ENCODE measurements at places on chromosomes 13 and 19.

- DNase-seq: no peak
These were observed 29.4 kb upstream of the FBXL3 start for GRCh38 chr13:77056382-77056781.

GRCh38 chr13:36354842-36355623 lies 8.8 kb upstream of the SPART start:
- DNase-seq: no peak

GRCh38 chr19:33859016-33859415 lies 62.3 kb downstream of the KCTD15 start:
- DNase-seq: no peak

- DNase-seq: no peak
These were observed at the start of gene UHRF1 for GRCh38 chr19:4909156-4909896. TSS of gene UHRF1 (plus strand) at chr19:4909501. CDS start at chr19:4910886, 1,385 bp downstream.

DNA sequence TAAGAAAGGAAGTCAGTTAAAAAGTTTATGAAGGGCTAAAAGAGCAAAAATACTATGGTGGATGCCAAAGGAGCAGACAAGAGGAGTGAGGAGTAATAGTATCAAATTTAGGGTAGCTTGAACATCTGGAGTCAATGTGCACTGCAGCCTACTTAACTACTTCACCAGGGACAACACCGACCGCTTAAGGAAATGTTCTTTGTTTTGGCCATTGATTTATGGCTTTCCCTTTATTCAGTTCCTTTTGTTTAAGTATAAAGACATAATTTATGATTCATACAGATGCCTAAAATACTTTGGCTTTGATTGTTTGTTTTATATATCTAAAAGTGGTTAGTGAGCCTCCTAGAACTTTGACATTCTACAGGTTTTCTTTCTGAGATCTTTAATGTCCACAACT lies 276.3 kb upstream of the PRR20A start:
- DNase-seq: no peak

DNA sequence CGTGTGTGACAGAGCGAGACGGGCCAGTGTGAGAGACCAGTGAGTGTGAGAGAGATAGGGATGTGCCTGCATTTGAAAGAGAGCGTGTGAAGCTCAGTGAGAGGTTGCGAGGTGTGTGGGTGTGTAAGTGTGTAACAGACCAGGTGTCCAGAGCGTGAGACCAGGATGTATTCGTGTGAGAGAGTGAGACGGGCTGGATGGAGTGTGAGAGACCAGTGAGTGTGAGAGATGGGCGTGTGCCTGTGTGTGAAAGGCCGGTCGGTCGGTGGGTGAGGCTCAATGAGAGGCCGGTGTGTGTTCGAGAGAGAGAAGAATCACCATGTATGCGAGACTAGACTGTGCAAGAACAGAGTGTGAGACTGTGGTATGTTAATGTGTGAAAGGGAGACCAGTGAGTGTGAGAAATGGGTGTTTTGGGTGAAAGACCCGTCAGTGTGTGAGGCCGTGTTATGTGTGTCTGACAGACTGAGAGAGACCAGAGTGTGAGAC lies 679 bp downstream of the ZNF471 start:
- no peak for DNase-seq
